Renal pelvis (tissue), 12 donors: ENCODE measurements at places on chromosomes 7 and 10. TPM values are rescaled to one million over a fixed set of nuclear protein-coding genes. Genes with fewer than 3 reads are reported as not detected.

PRSS37 gene
- 0.74 TPM for polyA plus RNA-seq

DNA sequence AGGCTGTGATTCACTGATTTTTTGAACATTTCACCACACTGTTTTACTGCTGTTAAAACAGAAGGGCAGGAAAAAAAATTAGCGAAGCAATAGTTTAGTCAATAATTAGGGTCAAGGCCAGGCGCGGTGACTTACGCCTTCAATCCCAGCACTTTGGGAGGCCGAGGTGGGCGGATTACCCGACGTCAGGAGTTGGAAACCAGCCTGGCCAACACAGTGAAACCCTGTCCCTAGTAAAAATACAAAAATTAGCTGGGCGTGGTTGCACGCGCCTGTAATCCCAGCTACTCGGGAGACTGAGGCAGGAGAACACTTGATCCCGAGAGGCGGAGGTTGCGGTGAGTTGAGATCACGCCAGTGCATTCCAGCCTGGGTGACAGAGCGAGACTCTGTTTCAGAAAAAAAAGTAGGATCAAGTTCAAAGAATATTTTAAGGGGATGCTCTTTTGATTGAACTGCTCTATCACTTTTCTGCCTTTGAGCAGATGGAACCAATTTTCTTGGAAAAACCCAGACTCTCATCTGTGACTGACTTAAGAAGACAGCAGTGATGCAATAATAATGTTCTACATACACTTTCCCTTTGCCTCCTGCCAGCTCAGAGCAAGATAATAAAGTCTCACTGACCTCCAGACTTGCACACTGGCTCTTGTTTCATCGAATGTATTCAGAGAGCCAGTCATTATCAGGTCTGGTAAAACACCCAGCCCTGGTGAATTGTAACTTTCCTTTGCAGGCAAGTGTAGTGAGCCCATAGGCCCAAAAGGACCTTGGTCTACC, 1.6 kb upstream of the PPA1 start:
- DNase-seq, result peak; percentile 10

- peak; percentile 44 for DNase-seq
These were observed 97.2 kb downstream of the RALA start for GRCh38 chr7:39720586-39720985.

DNA sequence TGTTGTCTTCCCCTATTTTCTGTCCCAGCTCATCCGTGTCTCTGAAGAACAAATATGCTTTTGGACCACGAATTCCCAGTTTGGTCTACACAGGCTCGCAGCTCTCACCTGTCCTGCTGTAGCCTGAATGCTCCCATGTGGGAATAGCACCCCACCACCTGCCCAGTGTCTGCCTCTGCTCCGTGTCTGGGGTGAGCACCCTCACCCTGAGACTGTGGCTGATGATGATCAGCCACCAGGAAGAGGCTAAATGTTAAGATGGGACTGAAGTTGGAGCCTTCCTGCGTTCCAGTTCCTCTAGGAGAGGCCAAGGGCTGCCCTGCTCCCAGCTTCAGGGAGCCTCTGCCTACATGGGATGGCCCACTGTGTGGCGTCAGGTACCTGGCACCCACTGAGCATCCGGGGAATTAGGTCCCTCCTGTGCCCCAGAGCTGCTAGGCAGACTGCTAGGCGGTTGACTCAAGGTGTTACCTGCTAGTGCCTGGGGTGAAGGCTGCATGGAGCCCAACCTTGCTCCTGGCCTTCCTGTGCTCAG, 3.7 kb downstream of the PGAM2 start:
- no peak for DNase-seq

MLXIPL gene
- polyA plus RNA-seq, result 7.3 TPM

DNA sequence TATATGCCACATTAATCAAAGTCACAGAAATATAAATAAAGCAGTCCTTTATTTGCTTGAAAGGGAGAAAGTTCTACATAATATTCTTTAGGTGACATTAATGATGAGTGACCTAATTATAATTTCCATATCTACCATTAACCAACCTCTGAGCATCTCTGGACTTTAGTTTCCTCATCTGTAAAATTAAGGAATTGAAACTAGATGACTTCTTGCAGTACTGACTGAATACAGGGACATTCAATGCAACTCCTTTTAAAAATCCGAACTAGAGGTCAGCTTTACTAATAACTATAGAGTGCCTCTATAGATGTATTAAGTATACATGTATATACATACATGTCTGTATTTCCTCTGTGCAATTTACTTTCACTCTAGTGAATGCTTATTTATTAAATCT, 3.9 kb downstream of the FMC1 start:
- DNase-seq, result no peak

DNA sequence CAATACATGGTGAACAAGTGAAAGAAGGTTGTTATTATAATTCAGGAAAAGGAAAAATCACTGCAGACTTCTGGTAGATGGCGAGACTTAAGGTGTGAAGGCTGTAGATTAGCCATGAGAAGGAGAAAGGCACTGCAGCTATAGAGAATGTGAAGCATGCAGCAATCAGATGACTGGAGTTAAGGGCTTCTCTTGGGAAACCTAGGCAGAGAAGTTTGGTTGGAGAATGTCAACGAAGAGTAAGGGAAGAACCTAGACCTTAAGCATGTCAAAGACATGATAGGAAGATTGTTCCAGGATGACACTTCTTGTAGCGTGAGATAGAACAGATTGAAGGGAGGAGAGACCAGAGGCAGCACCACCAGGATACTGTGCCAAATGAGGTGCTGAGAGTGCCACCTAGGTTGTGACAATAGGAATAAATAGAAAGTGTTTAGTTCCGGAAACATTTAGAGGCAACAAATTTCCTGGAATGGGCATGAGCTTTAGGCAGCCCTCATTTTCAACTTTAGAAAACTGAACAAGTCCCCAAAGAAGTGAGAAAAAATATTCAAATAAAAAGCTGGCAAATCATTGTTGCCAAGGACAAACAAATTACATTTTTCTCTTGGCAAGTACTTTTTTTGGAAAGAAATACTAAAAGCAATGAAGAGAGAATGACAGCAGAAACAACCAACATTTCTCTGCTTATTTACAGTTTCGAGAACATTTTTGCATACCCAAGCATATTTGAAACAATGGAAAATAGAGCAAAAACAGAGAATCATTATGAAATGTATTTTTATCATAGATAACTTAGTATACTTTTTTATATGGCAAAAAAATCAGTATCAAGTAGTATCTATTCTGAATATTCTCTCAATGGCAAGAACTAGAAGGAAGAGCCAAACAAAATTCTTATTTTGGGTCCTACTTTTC, 4.9 kb downstream of the LRRC17 start:
- DNase-seq, result no peak

DNA sequence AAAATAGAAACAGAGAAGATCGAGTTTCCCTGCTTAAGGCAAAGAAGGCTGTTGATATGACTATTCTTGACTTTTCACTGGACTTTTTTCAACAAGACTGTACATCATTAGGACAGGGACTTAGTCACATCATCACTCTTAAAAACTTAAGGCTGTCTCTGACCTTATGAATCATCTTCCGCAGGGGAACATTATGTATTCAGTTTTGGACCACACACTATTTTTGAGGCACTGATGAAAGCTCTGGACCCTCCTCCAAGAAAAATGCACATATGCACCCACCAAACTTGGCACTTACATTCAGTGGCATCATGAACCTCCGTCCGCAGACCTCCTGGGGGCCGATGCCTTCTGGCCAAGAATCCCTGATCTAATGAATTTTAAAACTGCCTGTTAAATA, 96.4 kb downstream of the CALD1 start:
- no peak for DNase-seq
